Glutamatergic neuron (in vitro differentiated cells): ENCODE measurements at places on chromosomes 6 and 20. TPM values are rescaled to one million over a fixed set of nuclear protein-coding genes. Genes with fewer than 3 reads are reported as not detected.
A peak's percentile ranks its signal among the peaks of the same experiment; 100 is the strongest.

DNA sequence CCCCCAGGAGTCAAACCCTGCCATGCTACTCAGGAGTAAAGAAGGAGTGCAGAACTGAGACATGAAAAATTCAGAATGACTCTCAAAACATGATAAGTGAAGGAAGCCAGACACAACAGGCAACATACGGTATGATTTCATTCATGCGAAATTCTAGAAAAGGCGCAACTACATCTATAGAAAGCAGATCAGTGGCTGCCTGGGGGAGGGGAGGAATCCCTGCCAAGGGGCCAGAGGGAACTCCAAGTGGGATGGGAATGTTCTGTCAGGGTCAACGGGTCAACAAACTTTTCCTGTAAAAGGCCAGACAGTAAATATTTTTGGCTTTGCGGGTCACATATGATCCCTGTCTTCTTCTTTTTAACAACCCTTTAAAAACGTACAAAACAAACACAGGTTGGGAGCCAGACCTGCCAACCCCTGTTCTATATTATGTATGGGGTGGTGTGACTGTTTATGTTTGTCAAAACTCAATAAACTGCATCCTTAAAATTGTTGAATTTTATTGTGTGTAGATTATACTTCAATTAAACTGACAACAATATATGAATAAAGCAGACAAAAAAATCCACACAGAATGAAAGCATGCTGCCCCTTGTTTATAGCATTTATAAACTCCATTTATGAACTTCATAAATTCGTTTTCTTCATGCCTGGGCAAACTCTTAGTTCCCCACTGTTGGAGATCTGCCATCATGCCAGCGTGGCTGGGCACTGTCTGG is 56.6 kb upstream of the TRAF3IP2 start:
- H3K4me1 ChIP-seq: peaks cover 52% of the 10 kb centered on the region
- peaks cover 10% of the 10 kb centered on the region for H3K27me3 ChIP-seq
- no peak for DNase-seq
- H3K27ac ChIP-seq: peak overlapping the region; percentile 92

GRCh38 chr6:108609276-108609769 is 48.6 kb downstream of the FOXO3 start:
- DNase-seq: no peak
- H3K4me3 ChIP-seq: no peak overlapping the region
- peaks cover 7% of the 10 kb centered on the region for H3K36me3 ChIP-seq
- no peak overlapping the region for H3K27ac ChIP-seq

DNA sequence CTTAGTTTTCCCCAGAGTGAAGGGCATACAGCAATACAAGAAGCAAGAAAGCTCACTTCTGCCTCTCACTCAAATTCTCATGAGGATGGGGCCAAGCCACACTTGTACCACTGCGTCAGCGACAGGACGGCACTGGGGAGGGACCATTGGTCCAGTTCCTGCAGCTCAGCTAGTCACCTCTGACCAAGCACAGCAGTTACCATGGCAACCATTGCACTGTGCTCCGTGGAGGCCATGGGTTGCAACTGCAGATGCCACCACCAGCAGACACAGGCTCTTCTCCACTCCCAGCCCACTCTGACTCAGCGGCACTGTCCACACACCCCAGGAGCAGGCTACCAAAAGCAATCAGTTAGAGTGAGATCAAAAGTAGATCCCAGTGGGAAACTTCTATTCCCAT is 441.1 kb upstream of the ARID1B start:
- no peak overlapping the region for H3K4me3 ChIP-seq
- peaks cover 7% of the 10 kb centered on the region for H3K36me3 ChIP-seq
- no peak overlapping the region for H3K27ac ChIP-seq
- DNase-seq: peak; percentile 22
- peaks cover 4% of the 10 kb centered on the region for H3K27me3 ChIP-seq

The NDUFAF4 gene
- 45.3 TPM for total RNA-seq

- H3K36me3 ChIP-seq: no peaks in the 10 kb centered on the region
- no peak overlapping the region for H3K4me3 ChIP-seq
- no peak for DNase-seq
These were observed 114.0 kb upstream of the FOXO3 start for GRCh38 chr6:108446629-108447150.

DNA sequence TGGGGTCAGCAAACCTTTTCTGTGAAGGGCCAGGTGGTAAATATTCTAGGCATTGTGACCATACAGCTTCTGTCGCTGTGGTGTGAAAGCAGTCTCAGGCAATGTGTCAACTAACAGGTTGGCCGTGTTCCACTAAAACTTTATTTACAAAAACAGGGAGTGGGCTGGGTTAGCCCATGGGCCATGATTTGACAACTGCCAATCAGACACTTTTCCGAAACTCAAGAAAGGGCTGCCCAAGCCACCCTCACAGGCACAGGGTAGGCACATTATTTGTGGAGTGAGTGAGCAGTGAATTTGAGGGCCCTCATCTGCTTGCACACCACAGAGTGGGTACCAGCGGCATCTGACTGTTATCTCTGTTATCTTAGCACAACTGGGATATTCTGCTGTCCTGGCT is 290.3 kb downstream of the TAF4 start:
- peaks cover 1% of the 10 kb centered on the region for H3K36me3 ChIP-seq
- no peaks in the 10 kb centered on the region for H3K4me1 ChIP-seq

DNA sequence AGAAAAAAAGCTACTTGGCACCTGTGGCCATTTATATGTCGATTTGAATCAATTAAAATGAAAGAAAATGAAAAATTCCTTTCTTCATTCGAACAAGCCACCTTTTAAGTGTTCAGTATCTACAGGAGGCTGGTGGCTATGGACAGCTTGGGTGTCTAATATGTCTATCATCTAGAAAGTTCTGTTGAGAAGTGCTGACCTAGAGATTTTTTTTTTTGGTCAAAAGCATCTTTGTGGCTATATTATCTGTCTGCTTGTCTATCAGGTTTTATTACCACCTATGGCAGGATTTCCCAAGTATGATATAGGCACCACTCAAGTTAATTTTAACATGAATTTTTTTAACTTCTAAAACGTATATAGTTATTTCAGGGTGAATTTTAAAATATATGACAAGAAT is 250.8 kb downstream of the TSHZ2 start:
- no peak overlapping the region for H3K27ac ChIP-seq
- H3K4me1 ChIP-seq: peaks cover 5% of the 10 kb centered on the region
- no peak overlapping the region for H3K4me3 ChIP-seq
- peaks cover 10% of the 10 kb centered on the region for H3K36me3 ChIP-seq
- no peaks in the 10 kb centered on the region for H3K27me3 ChIP-seq

GRCh38 chr20:12528591-12529041 is 480.2 kb upstream of the SPTLC3 start:
- no peak overlapping the region for H3K4me3 ChIP-seq
- no peaks in the 10 kb centered on the region for H3K4me1 ChIP-seq
- H3K27me3 ChIP-seq: no peaks in the 10 kb centered on the region
- DNase-seq: peak; percentile 50
- no peak overlapping the region for H3K27ac ChIP-seq

GRCh38 chr6:2245877-2246863 is 765 bp upstream of the GMDS start:
- peak overlapping the region; percentile 72 for H3K27ac ChIP-seq
- no peak for DNase-seq
- H3K4me3 ChIP-seq: peak overlapping the region; percentile 93
- peaks cover 10% of the 10 kb centered on the region for H3K4me1 ChIP-seq
- H3K27me3 ChIP-seq: peaks cover 5% of the 10 kb centered on the region

The FAM83D gene
- total RNA-seq: 4.9 TPM

DNA sequence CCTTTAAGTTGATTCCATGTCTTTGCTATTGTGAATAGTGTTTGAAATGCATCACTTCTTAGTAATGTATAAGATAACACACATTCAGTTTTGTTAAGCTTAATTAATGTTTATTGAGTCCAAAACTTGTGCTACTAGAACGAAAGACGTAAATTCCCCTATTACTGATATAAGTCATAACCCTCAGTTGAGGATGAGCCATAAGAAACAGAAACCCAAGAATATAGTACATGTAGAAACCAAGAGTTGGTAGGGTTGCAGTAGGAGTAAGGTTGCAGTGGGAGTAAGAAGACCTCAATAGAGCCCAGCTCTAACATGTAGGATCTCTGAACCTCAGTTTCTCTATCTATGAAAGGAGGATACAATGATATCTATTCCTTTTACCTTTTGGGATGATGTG is 19.3 kb downstream of the CITED2 start:
- H3K27ac ChIP-seq: no peak overlapping the region
- H3K36me3 ChIP-seq: no peaks in the 10 kb centered on the region
- DNase-seq: no peak
- H3K4me1 ChIP-seq: peaks cover 16% of the 10 kb centered on the region
- peaks cover 4% of the 10 kb centered on the region for H3K27me3 ChIP-seq

DNA sequence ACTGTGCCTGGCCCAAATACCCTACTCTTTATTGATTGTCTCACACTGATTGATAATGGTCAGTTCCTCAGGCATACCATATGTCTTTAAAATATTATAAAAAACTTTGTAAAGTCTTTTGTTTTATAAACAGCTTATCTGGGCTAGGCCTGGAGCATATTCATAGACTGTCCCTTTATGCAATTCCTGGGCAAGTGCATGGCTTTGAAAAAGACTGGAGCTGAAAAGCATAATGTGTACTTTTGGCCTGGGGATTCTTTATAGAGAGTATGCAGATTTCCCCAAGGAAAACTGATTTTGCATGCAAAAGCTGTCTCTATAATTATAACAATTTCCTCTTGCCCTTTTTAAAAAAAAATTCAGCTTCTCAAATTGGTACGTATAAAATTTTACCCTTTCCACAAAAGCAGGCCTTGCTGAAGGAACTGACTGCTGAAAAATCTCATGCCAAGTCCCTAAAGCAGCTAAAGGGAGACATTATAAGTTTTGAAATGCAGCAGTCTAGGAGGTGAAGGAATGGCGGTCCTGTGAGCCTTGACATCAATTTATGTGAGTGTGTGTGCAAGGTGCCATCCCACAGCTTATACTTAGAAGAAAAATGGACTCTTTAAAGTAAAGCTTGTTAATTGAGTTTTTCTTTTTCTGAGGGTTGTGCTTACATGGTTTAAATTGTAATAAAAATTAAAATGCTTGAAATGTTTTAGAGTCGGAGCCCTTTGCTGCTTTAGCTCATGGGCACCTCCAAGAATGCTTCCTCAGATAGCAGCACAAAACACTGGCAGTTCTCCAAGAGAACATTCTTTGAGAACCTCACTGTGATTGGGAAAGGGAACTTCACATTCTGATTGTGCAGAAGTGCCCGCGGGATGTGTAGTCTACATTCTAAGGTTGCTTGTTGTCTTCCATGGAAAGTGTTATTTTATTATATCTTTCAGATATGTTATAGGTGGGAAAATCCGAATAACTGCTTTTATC is 43.9 kb downstream of the PLCB4 start:
- H3K36me3 ChIP-seq: no peaks in the 10 kb centered on the region
- H3K27ac ChIP-seq: no peak overlapping the region
- no peak overlapping the region for H3K4me3 ChIP-seq
- no peak for DNase-seq
- H3K4me1 ChIP-seq: no peaks in the 10 kb centered on the region

The SLC26A8 gene
- 0.29 TPM for total RNA-seq

The MTO1 gene
- total RNA-seq: 26.6 TPM

DNA sequence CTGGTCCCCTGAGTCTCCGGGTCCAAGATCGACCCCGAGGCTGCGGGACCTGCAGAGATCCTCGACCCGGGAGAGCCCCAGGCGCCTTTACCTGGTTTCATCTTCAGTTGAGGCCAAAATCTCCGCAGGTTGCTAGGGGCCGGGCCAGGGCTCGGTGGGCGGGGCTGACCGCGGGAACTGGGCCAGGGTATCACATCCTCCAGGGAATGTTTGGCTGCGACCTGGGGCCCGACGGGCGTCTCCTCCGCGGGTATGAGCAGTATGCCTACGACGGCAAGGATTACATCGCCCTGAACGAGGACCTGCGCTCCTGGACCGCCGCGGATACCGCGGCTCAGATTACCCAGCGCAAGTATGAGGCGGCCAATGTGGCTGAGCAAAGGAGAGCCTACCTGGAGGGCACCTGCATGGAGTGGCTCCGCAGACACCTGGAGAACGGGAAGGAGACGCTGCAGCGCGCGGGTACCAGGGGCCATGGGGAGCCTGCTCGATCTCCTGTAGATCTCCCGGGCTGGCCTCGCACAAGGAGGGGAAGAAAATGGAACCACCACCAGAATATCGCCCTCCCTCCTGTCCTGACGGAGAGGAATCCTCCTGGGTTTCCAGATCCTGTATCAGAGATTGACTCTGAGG is 53.8 kb upstream of the POLR1H start:
- peaks cover 5% of the 10 kb centered on the region for H3K36me3 ChIP-seq
- peaks cover 3% of the 10 kb centered on the region for H3K4me1 ChIP-seq
- peak overlapping the region; percentile 72 for H3K4me3 ChIP-seq
- peaks cover 15% of the 10 kb centered on the region for H3K27me3 ChIP-seq
- no peak for DNase-seq

DNA sequence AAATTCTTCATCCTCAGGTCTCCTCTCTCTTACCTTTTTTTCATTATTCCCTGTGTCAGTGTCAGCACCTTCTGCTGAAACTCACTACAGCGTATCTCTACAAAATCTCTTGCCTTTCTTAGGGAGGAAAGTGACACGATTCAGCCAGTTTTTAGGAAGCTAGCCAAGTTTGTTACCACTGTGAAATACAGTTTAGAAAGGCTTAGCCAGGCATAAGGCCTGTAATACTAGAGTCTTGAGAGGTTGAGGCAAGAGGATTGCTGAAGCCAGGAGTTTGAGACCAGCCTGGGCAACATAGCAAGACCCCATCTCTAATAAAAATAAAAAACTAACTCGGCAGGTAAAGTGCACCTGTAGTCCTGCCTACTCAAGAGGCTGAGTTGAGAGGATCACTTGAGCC is 16.7 kb downstream of the TAB2 start:
- H3K27me3 ChIP-seq: peaks cover 2% of the 10 kb centered on the region
- no peak for DNase-seq
- no peaks in the 10 kb centered on the region for H3K36me3 ChIP-seq
- peaks cover 30% of the 10 kb centered on the region for H3K4me1 ChIP-seq
- H3K4me3 ChIP-seq: no peak overlapping the region

DNA sequence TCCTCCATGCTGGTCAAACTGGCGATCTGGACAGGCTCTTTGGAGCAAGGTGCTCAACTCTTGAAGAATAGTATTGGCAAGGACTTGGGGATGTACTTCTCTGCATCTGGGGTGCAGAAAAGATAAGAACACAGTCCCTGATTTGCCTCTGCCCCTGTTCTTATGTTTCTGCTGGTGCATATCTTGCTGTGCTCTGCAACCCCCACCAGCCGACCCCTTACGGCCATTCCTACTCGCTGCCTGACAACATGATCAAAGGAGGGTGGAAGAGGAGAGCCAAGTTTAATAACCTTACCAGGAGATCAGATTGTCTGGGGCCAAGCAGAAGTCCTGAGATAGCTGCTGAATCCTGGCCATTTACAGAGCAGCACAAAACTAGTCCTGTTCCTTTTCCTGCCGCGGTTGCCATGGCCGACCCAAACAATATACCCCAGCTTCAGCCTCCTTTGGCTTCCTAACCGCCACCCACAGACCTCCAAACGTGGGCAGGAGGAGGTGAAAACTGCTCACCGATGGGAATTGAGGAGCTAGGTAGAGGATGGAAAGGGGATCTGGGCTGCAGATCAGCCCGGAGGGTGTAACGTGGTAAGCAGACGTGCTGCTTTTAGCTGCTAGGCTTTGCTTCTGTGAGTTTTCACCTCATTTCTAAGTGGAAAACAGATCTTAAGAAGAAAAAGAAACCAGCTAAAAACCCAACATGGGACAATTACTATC is 60.9 kb downstream of the ATXN1 start:
- H3K4me3 ChIP-seq: no peak overlapping the region
- H3K36me3 ChIP-seq: no peaks in the 10 kb centered on the region
- H3K27ac ChIP-seq: no peak overlapping the region
- H3K4me1 ChIP-seq: peaks cover 19% of the 10 kb centered on the region
- no peak for DNase-seq

The MDFI gene
- 7.9 TPM for total RNA-seq

GRCh38 chr6:89580997-89581666 is 57.4 kb downstream of the LYRM2 start:
- DNase-seq: no peak
- H3K4me1 ChIP-seq: peaks cover 33% of the 10 kb centered on the region
- H3K27me3 ChIP-seq: peaks cover 4% of the 10 kb centered on the region
- H3K4me3 ChIP-seq: no peak overlapping the region
- no peak overlapping the region for H3K27ac ChIP-seq
- no peaks in the 10 kb centered on the region for H3K36me3 ChIP-seq
